ENCODE measurements at places on chromosomes 7 and 10. TPM values are rescaled to one million over a fixed set of nuclear protein-coding genes. Genes with fewer than 3 reads are reported as not detected.

The FKBP14 gene
- 9.0 TPM for total RNA-seq

The GIMAP5 gene
- total RNA-seq = not detected

The PAPOLB gene
- total RNA-seq = 0.40 TPM

The ELFN1 gene
- total RNA-seq = 0.75 TPM

Data from PC-3 (cell line).